ENCODE measurements at places on chromosomes 1 and 21.
A peak's percentile ranks its signal among the peaks of the same experiment; 100 is the strongest.

- no peak for DNase-seq
Measured at GRCh38 chr21:26320596-26320995, 150.0 kb upstream of the APP start.

- DNase-seq, result no peak
Measured at GRCh38 chr1:231723146-231723545, 96.6 kb downstream of the DISC1 start.

GRCh38 chr1:7261490-7261889, 476.2 kb downstream of the CAMTA1 start:
- DNase-seq, result no peak

DNA sequence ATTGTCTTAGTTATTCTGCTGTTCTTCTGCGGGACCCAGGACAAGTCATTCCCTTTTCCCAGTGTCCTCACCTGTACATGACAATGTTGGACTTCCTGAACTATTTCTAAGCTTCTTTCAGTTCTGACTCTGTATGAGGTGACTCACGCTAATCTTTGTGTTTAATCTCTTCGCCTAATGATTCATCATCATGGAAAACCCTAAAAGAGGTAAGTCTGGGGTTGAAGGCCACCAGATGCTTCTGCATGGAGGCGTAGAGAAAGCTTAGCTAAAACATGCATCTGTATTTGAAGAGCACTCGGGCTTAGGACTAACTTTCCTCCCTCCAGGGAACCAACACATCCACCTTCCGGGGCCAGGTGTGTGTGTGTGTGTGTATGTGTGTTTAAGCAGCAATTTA, 7.4 kb downstream of the SPRR5 start:
- DNase-seq, result no peak

DNA sequence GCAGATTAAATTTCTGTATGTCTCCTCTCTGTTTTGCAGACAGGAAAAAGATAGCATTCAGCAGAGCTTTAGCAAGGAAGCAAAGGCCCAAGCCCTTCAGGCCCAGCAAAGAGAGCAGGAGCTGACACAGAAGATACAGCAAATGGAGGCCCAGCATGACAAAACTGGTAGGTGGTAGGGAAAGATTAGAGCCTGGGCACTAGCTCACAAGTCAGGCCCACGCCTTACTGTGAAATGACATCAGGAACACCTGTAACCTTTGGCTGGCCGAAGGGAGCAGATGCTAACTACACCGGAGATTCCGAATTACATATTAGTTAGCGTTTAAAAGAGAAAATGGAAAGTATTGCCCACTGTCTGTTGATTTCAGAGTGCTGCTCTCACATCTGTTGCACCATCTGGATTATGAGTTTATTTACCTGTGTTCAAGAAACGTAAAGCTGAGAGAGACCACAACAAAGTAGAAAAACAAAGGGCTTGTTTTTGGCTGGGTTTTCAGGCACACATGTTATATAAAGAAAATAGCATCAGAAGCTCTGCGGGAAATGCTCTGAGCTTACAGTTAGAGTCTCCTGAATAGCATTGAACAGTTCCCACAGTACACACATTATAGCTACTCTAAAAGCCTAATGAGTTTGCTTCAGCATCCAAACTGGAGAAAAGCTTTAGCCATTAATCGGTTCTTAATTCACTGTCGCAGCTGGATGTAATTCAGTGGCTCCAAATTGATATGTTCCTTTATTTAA, 160.0 kb downstream of the SDCCAG8 start:
- peak; percentile 36 for DNase-seq

DNA sequence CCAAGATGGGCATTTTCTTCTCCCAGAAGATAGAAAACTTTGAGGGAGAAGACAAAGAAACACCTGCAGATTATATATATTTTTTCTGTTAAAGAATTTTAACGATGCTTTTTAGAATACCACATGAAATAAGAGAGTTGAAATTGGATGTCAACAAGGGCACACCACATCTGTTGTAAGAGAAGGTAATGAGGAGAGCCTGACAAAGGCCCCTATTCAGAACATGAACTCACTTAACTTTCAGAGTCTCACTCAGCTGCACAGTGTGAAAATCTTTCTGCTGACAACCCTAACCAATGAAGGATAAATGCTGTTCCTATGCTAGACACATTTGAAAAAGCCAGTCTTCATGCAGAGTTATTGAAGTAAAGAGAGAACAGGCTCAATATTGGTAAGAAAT, 7.3 kb downstream of the KRTAP22-2 start:
- DNase-seq, result no peak

DNA sequence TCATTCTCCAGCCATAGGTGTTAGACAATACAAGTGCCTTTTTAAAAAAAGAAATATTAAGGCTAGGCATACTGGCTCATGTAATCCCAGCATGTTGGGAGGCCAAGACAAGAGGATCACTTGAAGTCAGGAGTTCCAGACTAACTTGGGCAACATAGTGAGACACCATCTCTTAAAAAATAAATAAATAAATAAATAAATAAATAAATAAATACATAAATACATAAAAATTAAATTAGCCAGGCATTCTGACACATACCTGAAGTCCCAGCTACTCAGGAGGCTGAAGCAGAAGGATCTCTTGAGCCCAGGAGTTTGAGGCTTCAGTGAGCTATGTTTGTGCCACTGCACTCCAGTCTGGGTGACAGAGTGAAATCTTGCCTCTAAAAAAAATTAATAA, 85.8 kb upstream of the ATP1B1 start:
- no peak for DNase-seq

All from NCI-H1930 (cell line).